Posterior cingulate gyrus (tissue), 11 donors: ENCODE measurements at places on chromosomes 13 and 19.

DNA sequence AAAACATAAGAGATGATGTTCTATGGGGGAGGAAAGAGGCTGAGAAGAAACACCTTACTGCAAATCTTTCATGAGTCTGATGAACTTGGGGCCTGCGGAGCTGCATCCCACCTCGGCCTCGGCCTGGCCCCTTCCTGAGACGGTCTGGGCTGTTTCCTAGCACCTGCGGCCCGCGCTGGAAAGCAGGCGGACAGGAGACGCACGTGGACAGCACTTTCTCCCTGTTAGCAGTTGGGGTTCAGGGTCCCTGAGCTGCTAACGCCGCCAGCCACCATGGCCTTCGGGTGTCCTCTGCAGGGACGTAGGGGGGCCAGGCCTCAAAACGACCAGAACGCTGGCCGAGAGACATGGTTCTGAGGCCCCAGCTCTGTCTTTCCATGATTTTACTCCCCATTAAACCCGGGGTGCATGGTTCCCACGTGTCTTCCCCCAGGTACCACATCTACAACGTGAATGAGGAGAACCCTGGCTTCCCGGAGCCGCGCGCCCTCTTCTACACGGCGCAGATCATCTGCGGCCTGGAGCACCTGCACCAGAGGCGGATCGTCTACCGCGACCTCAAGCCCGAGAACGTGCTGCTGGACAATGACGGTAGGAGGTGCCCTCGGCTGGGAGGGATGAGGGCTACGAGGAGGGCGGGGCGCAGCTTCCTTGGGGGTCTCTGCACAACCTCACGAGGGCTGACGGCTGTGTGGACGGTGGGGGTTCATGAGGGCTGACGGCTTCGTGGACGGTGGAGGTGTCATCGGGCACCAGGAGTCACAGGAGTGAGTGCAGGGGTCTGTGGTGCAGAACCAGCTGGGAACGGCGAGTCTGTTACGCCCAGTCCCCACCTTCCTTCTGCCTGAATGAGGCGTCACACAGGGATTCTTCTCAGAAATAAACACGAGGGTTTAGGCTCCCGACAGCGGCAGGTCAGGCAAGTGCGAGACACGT is 4.3 kb downstream of the GRK1 start:
- DNase-seq: no peak

DNA sequence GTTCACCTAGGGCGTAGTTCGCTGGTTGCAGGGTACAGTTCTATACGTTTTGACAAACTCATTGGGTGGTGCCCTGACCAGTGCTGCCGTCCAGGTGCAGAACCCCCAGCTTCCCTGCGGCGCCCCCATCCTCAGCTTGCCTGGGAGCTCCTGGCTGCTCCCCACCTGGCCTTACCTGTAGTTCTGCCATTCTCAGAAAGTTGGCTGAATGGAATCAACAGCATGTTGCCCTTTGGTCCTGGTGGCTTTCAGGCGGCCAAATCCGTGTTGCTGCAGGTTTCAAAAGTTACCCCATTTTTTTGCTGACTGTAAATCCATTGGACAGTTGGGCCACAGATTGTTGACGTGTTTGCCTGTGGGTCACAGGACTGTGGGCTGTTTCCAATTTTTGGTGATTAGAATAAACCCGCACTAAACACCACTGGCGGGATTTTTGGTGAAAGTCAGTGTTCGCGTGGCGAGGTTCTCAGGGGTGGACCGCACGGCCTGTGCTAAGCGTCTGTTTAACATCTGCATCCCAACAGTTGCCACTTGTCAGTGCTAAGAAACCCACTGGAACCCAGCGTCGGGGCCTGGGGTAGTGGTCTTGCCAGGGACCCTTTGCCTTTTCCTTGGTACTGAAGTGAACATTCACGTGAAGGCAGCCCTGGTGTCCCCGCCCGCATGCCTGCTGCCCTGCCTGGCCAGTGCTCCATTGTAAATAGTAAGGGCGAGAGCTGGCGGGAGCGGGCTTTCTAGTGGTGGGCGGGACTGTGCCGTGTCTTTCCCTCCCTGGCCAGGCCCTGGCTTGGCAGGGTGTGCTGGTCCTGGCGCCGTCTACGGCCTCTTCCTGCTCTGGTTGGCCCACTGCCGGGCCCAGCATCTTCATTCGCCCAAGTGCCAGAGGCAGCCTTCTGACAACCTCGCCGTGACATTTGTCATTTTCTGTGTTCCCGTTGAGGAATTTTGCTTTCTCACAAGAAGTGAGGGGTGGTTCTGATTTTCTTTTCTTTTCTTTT is 3.3 kb downstream of the DOT1L start:
- DNase-seq: no peak

DNA sequence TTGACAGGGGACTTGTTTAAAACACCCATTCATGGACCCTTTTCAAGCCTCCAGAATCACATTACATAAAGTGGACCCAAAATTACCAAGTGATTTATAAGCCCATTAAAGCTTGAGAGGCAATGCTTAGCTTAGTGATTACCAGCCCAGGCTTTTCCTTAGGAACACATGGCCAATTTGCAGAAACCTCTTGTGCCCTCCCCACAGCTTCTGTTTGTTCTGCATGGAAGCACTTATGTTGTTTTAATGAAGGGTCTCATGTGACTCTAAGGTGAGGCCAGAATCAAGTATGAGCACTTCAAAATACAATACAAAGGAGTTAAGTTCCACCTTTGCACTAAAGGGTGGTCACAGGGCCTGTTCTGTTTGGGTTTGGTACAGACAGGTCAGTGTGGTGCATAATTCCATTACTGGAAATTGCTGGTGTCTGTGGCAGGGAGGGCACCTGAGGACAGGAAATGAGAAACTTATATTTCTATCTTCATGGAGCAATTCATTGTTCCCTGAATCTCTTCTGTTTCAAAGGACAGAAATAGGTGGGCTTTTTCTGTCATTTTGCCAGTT is 15.3 kb downstream of the ZNF486 start:
- no peak for DNase-seq

GRCh38 chr13:41613984-41614661 is 156.8 kb downstream of the RGCC start:
- DNase-seq: no peak

- no peak for DNase-seq
Measured at GRCh38 chr19:10921910-10922637, 6.4 kb downstream of the YIPF2 start.

GRCh38 chr19:12247644-12248222 is 47.0 kb downstream of the ZNF44 start:
- DNase-seq: no peak

DNA sequence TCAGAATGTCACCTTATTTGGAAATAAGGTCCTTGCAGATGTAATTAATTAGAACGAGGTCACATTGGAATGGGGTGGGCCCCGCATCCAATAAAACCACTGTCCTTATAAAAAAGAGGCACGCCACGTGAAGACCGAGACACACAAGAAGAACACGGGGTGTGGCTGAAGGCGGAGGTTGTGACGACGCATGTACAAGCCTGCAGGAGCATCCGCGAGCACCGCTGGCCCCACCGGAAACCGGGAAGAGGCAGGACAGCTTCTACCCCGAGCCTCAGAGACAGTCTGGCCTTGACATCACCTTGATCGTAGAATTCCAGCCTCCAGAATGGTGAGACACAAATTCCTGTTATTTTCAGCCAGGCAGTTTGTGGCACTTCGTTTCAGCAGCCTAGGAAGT is 177.9 kb downstream of the COL4A1 start:
- no peak for DNase-seq

DNA sequence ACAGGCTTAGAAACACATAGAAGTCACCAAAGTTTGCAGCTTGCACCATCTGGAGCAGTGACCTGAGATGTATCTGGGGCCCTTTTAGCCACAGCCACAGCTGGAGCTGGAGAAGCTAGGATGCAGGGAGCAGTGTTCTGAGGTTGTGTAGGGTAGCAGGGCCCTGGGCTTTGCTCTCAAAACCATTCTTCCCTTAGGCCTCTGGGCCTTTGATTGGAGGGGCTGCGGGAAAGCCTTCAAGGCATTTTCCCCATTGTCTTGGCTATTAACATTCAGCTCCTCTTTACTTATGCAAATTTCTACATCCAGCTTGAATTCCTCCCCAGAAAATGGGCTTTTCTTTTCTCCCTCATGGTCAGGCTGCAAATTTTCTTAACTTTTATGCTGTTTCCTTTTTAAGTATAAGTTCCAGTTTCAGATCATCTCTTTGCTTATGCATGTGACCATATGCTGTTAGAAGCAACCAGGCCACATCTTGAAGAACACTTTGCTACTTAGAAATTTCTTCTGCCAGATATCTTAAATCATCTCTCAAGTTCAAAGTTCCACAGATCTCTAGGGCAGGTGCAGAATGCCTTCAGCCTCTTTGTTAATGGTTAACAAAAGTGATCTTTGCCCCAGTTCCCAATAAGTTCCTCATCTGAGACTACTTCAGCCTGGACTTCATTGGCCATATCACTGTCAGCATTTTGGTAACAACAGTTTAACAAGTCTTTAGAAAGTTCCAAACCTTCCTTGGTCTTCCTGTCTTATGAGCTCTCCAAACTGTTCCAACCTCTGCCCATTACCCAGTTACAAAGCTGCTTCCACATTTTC is 48.5 kb downstream of the NBEA start:
- DNase-seq: no peak

- DNase-seq: no peak
Measured at GRCh38 chr13:33918199-33918932, 100.4 kb downstream of the RFC3 start.

DNA sequence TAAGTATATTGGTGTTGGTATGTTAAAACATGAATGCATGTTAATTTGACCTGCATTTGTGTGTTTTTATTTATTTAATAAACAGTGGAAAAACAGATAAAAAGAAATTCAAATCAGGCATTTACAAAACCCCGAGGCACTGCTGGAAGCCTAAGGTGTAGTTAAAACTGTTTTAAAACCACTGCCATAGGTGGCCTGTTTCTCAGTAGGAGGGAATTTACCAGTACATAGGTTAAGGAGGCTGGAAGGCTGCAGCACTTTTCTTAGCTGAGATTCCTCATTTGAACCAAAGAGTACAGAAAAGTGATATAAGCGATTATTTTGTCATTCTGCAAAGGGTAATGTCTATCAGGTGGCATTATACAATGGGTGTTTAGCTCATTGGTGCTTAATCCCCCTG is 99.6 kb downstream of the PAN3 start:
- DNase-seq: no peak

DNA sequence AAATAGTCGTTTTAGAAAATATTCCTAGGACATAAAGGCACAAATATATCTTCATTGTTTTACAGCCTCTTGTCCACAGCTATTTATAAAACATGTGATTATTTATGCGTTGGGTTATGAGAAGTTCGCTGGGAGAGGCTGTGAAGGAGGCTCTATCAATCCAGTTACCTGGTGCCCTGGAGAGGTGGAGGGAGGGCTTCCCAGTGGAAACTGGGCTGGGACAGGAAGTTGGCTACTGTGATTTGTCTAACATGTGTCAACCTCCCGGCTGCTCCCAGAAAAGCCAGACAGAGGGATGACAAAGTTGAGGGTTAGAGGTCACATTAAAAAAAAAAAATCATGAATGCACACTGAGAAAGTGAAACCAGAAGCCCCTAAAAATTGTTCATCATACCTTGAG is 346.5 kb downstream of the ZNF536 start:
- DNase-seq: no peak
